Metanephros (tissue), 2 donors: ENCODE measurements at places on chromosomes 1 and 21. TPM values are rescaled to one million over a fixed set of nuclear protein-coding genes. Genes with fewer than 3 reads are reported as not detected.

The HORMAD1 gene
- not detected for total RNA-seq

The C1orf53 gene
- total RNA-seq = 1.4 TPM

The OPRD1 gene
- total RNA-seq = 0.23 TPM

The SV2A gene
- 6.2 TPM for total RNA-seq

The CEP350 gene
- 40.9 TPM for total RNA-seq
